ENCODE measurements at places on chromosomes 13 and 19.

- no peak for DNase-seq
Observed at GRCh38 chr13:52010890-52011631, at the start of gene ATP7B. Gene ATP7B, minus strand, starts transcription at chr13:52011450. Its CDS starts 113 bp downstream, at chr13:52011337.

DNA sequence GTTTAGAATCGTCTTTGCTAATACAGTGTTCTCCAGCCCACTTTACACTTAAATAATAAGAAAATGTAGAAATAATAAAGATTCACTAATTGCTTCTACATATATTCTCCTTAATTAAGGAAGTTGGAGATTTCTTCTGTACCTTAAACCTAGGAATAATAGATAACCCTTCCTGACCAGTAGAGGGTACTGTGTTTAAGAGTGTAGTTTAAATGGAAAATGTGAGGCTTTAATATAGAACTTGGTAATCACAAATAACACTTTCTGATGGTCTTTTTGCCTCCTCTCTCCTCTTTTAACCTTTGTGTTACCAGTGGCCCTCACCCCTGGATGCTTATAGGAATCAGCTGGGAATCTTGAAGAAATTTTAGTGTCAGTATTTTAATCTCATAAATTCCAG lies 20.7 kb downstream of the POMP start:
- DNase-seq = no peak

GRCh38 chr19:9041023-9041422 lies 30.8 kb upstream of the MUC16 start:
- no peak for DNase-seq

- DNase-seq = no peak
Observed at GRCh38 chr19:30883071-30883470, 466.2 kb downstream of the TSHZ3 start.

DNA sequence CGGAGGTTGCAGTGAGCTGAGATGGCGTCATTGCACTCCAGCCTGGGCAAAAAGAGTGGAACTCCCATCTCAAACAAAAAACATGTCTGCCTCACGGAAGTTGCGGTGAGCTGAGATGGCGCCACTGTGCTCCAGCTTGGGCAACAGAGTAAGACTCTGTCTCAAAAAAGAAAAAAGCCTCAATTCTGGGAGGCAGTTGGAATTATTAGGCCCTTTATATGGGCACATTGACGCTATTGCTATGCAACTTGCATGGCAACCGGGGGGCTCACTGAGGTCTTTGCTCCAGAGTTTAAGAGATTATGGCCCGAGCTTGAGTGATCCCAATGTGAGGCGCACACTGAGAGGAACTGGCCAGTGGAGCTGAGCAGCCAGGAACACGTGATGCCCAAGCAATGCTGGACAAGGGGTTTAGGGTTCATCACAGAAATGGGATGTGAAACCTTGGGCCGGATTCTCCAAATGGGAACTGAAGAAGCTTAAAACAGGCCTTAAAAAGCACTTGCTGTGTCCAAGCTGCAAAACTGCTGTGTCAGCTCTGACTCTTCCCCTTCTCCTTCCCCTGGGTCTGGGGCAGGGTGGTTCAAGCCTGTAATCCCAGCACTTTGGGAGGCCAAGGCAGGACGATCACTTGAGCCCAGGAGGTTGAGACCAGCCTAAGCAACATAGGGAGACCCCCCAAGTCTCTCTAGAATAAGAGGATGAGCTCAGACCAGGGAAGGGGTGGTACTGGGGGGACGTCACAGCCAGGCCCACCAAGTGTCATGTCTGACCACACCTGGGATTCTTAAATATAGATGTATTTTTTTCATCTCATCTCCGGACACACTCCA lies 2.5 kb downstream of the FTL start:
- peak; percentile 26 for DNase-seq

DNA sequence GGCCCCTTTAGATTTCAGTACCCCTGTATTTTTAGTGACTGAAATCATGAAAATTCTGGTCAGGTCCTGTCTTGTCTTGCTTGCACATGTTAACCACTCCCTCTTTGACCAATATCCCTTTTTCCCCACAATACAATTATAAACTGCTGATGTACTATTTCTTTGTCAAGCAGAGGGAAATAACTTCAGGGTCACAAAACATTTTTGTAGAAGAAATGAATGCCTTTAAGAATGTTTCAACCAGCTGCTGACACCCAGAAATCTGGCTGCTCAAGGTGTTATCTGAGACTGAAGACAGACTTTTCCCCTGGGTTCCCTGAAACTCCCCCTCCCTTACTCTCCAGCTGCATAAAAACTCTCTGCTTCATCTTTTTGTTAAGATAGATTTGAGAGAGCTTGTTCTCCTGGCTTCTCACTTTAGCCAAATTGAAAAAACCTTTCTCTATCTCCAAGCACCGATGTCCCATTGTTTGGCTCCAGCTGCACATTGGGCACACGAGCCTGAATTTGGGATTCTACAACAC lies 18.4 kb upstream of the ACOD1 start:
- no peak for DNase-seq

GRCh38 chr13:37878496-37878895 lies 8.9 kb upstream of the TRPC4 start:
- no peak for DNase-seq

DNA sequence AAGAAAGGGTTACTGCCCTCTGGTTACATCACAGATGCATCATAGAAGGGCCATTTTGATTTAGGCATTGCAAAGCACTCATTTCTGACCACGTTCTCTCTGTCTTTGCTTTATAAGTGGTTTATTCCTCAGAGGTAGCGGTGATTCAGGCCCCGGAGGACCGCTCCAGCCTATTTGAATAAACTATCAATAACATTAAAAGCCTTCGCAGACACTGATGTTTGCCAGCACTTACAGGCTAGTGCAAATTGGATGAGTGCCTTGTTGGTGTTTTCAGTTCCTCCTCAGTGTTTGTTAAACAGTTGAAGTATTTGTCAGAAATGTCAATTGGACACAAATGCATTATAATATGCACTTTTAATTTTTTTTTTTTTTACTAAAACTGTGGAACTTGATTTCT lies 120.2 kb downstream of the RXFP2 start:
- DNase-seq = no peak

DNA sequence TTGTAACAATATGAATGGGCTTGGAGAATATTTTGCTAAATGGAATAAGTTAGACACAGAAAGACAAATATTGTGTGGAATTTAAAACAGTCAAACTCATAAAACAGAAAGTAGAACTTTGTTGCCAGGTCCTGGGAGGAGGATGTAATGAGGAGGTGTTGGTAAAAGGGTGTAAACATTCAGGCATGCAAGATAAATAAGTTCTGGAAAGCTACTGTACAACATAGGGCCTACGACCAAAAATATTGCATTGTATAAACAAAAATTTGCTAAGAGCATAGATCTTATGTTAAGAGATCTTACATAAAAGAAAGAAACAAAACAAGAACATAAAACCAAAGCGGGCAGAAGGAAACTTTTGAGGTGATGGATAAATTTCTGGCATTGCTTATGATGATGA lies 1907.8 kb upstream of the PCDH20 start:
- DNase-seq = no peak

All from hippocampal formation (tissue), 2 donors.